Activated T-cell treated with anti-CD3 and anti-CD28 coated beads for 1 hour (primary cell): ENCODE measurements at places on chromosomes 4 and X.

DNA sequence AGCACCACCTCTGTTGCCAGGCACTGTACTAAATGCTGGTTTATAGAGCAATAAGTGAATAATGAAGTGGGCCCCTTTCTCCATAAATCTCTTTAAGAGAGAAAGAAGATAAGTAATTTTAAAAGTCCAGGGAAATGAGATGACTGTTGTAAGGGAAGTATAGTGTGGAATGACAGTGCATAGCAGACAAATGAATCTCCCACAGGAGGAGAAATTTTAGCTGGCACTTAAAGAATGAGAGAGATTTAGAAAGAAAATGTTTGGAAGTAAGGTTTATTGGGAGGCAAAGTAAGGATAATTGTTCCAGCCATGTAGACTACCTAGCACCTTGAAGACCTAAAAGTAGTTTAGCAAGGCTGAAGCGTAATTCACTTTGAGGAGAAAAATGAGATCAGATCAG is 1081.1 kb upstream of the PABPC4L start:
- no peak for DNase-seq

DNA sequence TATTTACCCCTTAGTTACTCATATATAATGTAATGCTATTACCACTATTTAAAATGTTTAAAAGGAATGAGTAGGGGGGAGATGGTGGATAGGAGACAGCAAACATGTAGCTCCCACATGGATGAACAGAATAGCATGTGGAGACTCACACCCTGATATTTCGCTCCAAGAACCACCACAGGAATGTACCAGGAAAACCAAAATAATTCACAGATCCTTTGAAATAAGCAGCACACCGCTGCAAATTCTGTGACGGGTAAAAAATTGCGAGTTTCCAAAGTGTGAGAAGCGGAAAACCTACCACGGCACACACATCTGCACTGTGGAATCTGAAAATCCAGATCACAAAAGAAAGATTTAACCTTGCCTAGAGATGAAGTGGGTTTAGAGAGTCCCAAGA is 428.2 kb downstream of the TLL1 start:
- DNase-seq = no peak

GRCh38 chrX:39736216-39737211 is 361.2 kb downstream of the BCOR start:
- no peak for DNase-seq

- DNase-seq = no peak
These were observed 20.8 kb upstream of the CEP135 start for GRCh38 chr4:55927803-55928437.

- no peak for DNase-seq
These were observed 87.9 kb upstream of the PSAPL1 start for GRCh38 chr4:7522452-7523220.

- no peak for DNase-seq
These were observed 645.8 kb upstream of the ATOH1 start for GRCh38 chr4:93182722-93183121.

DNA sequence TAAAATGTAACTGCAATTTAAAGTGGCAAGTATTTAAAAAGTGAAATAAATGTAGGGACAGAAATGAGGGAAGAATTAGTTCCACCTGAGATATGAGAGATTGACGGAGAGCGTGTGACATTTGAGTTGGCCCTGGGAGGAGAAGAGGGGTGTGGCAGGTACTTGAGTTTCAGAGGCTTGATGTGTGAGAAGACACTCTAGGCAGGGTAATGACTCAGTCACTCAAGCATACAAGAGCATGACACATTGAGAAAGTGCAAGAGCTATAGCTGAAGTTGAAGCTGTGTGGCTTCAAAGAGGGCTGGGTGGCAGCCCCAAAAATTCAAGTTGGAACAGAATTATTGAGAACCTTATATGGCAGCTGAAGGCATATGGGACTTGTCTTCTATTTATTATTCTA is 420.5 kb downstream of the SLITRK2 start:
- no peak for DNase-seq
